ENCODE measurements at places on chromosomes 1 and 21.

DNA sequence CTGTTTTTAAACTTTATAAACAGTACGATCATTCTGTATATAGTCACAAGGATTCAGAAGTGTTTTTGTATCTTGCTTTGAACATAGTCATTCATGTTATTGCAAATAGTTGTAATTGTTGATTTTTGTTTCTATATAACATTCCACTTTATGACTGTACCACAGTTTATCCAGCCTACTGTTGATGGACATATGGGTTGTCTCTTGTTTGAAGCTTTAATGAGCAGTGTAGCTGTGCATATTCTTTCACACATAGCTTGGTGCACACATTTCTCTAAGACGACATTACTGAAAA is 6.1 kb downstream of the CD101 start:
- DNase-seq = no peak

DNA sequence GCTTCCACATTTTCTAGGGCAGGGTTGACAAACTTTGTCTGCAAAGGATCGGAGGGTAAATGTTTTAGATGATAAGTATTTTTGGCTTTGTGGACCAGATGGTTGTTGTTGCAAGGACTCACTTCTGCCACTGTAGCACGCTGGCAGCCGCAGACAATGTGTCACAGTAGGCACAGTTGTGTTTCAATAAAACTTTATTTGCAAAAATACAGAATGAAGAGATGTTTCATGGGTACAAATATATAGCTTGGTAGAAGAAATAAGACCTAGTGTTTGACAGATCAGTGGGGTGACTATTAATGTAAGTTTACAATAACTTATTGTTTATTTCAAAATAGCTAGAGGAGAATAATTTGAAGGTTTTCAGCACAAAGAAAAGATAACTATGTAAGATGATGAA is 127.8 kb downstream of the GRIK3 start:
- DNase-seq = no peak

GRCh38 chr1:44040846-44041245 is 9.6 kb upstream of the SLC6A9 start:
- no peak for DNase-seq

- DNase-seq = no peak
These were observed 9.4 kb downstream of the COL6A1 start for GRCh38 chr21:45990741-45991605.

- no peak for DNase-seq
These were observed 202.4 kb downstream of the HMCN1 start for GRCh38 chr1:185936641-185937040.
